ENCODE measurements at places on chromosomes 1 and 21.

DNA sequence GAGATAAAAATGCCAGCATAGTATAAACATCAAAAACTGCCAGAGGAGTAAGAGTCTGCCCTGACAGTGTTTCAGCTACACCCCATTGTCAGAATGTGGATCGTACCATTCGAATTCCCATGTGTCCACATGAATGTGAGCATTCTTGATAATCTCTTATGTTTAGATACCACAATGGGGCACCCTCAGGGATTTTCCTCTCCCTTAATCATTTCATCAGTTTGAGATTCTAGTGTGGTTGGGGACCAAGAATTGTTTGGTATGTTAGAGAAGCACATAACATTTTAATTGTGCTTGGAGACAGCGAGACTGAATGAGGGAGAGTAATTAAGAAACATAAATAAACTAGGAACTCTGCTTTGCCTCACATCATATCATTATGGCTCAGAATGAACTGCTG, 120.2 kb downstream of the ZC3H11B start:
- DNase-seq = no peak

DNA sequence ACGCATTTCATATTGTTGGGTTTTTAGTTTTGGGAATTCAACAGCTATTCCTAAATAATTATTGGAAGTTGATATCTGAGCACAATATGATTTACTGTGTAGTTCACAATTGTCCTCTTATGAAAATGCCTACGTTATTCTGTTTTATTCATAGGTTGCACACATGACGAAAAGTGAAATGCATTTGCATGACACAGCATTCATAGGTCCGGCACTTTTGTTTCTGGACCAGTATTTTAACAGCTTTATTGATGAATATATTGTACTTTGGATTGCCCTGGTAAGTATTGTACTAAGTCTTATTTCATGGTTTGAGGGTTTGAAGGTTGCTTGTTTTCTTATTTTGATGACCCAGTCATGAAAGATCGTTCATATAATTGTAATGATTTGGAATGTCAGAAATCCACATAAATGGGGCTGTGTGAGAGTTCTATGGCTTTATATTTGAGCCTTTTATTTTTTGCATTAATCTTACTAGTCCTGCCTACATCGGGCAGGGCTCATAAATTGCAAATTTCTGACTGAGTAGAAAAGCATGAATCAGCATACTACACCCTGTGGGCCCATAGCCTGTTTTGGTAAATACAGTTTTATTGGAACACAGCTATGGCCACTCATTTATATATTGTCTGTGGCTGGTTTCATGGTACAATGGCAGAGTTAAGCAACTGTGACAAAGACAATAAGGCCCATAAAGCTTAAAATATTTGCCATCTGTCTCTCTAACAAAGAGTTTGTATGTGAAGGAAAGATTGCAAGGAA, 17.0 kb downstream of the DENND2D start:
- DNase-seq = no peak

- no peak for DNase-seq
These were observed 25.1 kb upstream of the S100A11 start for GRCh38 chr1:152061952-152062351.

DNA sequence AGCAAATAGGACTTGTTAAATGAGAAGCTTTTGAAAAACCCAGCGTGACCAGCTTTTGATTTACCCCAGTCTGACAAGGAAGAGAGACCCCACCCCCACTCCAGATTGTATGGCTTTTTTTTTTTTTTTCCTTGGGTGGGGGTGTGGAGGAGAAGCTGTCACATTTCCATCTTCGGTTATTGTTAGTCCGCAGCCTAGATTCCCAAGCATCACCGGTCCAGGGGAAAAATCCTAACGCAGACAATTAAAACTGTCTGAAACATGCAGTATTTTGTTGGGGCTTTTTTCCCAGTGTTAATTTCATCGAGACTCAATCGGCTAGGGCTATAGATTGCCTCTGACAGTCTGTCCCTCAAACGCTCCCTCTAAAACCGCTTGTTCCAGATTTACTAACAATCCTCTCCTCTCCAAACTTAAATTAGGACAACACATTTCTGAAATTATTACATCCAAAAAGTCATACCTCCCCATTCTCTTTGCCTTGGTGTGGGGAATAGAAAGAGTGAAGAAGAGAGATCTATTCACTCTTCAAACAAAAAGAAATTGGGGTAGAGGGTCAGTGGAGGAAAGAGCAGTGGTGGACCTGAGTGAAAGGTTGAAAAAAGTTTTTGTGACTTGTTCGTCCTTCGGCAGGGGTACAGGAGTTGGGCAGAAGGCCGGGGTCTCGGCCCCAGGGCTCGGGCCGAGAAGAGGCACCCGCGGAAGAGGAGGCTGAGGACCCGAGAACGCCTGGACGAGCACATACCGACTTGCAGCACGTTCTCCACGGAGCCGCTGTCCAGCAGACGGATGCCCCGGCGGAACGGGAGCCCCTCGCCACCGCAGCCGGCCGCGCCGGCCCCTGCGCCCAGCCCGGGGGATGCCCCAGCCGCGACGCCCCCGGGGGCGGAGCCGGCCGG, 1.1 kb downstream of the ZSWIM5 start:
- DNase-seq = no peak

DNA sequence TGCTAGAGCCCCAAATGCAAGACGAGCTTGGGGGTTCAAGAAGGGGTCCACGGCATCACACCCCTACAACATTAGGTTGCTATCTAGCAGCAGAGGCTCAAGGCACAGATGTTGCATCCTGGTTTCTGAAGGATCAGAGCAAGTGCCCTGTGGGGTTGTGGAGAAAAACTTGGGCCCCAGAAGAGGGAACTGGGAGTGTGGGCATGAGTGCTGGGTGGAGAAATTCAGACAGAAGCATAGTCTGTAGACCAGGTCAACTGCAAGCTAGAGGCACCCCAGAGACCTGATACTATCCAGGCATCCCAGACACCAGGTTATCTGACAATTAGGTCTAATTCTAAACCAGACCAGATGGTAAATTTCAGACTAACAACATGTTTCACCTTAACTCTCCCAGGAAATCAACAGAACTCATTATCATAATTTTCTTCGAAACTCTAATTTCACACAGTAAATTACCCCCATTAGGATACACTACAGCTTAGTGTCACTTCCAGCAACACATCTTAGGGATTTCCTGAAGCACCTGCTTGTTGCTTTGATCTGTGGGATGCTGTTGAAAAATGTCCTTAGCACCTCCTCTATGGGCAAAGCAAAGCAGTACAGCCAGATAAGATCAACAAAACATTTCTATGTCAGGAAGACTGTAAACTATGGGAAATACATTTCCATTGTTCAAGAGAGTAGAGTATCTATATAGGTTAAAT, 179.3 kb downstream of the VAV3 start:
- DNase-seq = no peak

- DNase-seq = no peak
These were observed 9.4 kb downstream of the POFUT2 start for GRCh38 chr21:45278156-45278911.

GRCh38 chr1:160465123-160465522, 57.9 kb downstream of the SLAMF6 start:
- DNase-seq = no peak

DNA sequence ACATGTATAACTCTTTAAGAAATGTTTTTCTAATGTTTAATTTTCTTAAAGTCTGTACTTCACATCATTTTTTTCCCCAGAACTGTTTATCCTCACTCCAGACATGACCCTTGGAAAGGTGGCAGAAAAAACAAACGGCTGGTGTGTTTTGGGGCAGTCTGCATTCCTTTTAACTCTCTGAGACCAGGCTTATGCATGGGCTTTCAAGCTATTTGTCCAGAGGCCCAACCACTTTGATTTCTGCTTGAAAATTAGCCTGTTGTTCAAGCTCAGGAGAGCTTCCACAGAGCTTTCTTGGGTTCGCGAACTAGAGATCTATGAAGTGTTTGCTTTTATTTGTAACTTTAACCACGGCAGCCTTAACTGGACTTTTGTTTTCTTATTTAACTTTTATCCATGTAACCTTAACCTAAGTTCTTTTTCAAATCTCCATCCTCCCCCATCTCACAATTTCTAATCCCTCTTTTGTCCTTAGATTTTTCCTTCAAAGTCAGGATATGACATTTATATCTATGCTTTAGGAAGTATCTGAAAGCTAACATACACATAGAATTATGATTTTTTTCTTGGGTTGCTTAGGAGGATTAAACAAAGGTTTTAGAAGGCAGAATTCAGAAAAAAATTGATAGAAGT, 111.8 kb downstream of the FGGY start:
- DNase-seq = no peak

GRCh38 chr1:8841395-8841794, 24.0 kb upstream of the RERE start:
- DNase-seq = no peak

DNA sequence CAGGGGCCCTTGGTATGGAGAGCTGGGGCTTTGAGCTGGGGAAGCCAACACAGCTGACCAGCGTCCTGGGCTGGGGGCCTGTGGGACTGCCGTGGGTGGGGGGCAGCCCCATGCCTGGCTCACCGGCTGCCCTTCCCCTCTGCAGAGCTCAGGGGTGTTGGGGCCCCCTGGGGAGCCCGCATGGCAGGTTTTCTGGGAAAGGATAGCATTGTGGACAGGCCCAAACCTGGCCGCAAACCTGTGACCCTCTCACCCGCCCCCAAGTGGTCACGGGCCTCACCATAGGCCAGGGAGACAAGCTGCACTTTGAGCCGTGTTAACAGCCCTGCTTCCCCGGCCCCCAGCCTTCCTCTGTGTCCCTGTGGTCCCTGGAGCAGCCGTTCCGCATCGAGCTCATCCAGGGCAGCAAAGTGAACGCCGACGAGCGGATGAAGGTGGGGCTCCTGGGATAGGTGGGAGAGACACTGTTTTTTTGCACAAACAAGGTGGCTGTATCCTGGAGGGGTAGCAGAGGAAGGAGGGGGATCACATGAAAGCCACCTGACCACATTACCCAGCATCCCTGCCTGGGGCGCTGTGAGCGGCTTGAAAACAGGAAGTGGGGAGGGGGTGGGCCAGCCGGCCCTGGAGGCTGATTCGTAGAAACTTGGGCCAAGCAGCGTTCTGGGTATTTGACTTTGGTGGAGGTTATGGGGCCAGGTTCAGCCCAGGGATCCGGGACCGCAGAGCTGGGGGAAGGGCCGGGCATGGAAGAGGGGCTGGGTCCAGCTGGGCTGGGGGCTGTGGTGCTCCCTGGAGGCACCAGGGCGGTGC, 65.9 kb downstream of the PIK3CD start:
- no peak for DNase-seq

DNA sequence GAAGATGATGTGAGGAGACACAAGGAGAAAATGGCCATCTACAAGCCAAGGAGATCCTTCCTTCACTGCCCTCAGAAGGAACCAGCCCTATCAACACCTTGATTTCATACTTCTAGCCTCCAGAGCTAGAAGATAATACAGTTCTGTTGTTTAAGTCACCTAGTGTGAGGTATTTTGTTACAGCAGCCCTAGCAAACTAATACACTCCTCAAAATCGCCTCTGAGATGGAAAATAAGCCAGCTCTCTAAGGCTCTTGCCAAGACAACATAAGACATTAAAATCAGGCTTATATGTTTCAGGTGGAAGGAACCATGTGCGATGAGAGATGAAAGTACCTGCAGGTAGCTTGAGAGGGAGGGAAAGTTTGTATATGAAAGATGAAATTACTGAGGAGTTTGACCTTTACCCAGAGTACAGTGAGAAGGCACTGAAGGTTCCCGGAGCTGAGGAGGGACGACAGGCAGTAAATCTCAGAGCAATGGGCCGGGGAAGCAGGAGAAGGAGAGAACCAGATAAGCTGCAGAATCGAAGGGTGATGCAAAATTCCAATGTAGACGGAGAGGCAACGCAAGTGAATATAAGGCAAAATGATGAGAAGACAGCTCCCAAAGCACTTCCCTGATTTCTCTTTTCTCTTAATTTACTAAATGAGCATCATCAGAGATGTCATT, 84.7 kb downstream of the HHIPL2 start:
- no peak for DNase-seq
